ENCODE measurements at places on chromosomes 2 and 18.
A peak's percentile ranks its signal among the peaks of the same experiment; 100 is the strongest.

GRCh38 chr2:161844822-161845221 is 220.6 kb downstream of the SLC4A10 start:
- no peak for DNase-seq

DNA sequence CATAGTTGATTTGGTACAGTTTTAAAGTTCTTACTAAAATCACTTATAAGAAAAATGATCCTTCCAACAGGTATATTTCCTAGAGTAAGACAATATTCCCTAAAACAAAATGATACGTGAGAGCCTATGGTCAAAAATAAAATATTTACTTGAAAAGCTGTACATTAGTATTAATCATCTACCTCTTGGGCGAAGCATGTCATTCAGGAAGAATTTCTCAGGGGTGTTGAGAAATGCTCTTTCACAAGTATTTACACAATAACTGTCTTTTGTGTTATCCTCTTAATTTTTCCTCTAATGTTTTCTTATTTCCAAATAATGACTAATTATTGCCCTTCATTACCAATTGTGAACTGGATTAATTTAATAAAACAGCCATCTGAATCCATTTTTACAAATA is 466.3 kb downstream of the SATB2 start:
- DNase-seq, result no peak

DNA sequence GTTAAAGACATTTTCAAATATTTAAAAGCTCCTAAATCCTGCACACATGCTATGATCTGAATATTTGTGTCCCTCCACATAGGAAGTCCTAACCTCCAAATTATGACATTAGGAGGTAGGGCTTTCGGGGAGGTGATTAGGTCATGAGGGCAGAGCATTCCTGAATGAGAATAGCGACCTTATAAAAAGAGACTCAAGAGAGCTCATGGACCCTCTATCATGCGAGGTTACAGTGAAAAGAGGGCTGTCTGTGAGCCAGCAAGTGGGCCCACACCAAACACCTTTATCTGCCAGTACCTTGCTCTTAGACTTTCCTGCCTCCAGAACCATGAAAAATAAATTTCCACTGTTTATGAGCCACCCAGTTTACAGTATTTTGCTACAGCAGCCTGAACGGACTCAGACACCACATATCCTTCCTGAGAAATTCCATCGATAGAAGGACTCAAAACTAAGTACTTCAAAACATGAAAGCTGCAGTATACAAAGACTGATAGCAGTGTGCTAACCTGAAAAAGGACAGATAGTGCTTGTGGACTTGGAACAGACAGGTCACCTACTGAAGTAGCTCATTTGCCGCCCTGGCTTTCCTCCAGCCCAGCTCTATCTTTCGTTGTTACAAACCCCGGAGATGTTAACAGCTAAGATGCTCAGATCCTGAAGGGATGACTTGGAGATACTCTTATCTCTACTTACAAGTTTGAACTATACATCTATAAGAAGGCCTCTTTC is 13.8 kb downstream of the FAM210A start:
- DNase-seq, result no peak

DNA sequence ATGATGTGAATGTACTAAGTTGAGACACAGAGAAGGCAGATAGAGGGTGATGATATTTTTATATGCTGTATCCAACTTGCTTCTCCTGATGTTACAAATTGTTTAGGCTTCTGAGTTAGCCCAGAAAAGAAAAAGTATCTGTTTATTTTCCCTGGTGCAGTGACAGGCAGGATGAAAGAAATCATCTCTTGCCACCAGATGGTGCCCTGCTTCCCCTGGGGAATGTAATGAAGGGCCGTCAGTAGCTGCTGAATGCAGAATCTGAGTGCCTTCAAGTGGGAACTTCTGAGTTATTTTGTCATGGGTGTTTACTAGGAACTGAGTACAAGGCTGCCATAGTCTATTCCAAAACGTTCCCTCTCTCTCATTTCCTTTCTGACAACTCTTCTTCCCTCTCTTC is 525.6 kb downstream of the MBD2 start:
- peak; percentile 75 for DNase-seq

DNA sequence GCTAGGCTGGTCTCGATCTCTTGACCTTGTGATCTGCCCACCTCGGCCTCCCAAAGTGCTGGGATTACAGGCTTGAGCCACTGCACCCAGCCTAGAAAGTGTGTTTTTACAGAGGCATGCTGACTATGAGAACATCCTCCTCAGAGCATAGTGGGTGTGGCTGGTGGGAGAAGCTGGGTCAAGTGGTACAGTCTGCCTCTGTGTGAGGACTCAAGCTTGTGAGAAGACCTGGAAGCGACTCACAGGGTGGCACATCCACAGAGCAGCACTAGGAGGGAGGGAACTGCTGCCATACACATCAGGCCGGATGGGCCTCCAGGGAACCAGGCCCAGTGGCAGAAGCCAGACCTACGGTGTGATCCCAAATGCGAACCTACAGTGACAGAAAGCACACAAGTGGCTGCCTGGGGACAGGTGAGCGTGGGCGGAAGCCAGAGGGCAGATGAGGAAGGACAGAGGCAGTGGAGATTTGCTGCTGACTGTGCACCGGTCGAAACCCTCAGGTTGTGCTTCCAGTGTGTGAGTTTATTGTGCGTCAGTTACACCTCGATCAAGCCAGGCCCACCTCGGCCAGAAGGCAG is 8.9 kb downstream of the ARHGEF4 start:
- DNase-seq, result no peak

DNA sequence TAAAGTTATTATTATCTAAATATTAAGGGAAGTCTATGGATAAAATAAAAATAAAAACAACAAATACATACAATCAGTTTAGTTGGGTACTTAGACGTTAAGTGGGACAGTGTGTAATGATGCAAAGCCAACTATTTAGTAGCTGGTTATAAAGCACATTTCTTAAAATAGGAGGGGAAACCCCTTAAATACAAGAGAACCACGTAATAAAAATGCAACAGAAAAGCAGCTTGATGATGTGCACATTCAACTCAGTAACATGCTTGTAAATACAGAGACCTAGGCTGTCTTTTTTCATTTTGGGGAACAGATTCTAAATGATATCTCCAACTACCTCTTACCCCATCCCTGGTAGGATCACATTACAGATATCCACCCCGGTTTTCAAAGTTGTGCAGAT is 134.3 kb upstream of the AQP4 start:
- DNase-seq, result no peak

DNA sequence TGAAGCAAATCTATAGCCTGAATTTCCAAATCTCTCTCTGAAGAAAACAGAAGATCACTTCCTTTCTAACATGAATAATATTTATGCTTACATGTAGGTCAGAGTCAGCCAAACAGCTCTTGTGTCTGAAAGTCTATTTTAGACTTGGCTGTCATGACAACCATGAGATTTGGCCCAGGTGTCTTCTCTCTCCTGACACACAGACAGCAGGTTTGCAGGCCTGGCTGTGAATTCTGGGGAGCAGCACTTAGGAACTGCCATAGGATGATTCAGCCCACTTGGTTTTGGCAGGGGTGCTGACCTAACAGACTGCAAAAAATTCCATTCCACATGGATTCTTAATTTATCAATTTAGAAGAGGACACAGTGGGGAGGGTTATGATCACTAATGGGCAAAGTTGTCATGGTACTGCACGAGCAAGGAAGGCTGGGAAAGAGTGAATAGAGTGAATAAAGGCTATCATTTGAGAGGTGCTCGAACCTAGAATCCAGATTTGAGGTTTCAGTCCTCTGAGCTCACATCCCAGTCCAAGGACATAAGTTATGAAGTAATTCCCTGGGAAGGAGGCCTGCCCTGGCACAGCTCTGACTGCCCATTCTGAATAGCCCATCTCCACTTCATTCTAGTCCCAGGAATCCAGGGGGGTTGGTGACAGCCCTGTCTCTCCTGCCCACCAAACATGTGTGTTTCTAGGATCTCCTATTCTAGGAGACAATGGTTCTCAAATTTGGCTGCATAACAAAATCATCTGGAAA is 453.9 kb upstream of the TRIB2 start:
- peak; percentile 24 for DNase-seq

GRCh38 chr2:239625971-239626734 is 225.3 kb upstream of the HDAC4 start:
- DNase-seq, result no peak

- DNase-seq, result peak; percentile 70
Measured at GRCh38 chr2:33588232-33588631, 10.9 kb downstream of the FAM98A start.

- peak; percentile 7 for DNase-seq
Measured at GRCh38 chr2:135617501-135618015, 86.3 kb downstream of the R3HDM1 start.
